Tibial artery (tissue), 4 donors: ENCODE measurements at places on chromosomes 11 and 22.

GRCh38 chr11:133952199-133953190 lies 4.3 kb downstream of the IGSF9B start:
- peak overlapping the region; percentile 95 for H3K27ac ChIP-seq
- H3K36me3 ChIP-seq, result no peaks in the 10 kb centered on the region
- DNase-seq, result no peak

DNA sequence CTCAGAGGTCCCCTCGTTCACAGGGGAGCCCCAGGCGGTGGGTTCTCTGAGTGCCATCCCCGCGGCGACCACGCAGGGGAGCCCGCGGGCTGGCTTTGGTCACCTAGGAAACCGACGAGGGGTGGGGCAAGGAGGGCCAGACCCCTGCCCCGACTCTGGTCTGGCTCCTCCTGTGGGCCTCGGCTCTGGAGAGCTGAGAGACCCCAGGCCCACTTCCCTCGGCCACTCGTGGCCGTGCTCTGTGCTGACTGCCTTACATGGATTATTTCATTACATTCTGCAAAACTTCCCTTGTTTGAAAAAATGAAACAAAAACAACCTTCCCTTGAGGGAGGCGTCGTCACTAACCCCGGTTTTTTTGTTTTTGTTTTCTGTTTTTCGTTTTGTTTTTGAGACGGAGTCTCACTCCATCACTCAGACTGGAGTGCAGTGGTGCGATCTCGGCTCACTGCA lies 15.1 kb upstream of the CYTH4 start:
- DNase-seq, result no peak
- no peaks in the 10 kb centered on the region for H3K4me1 ChIP-seq
- H3K27me3 ChIP-seq, result peaks cover 36% of the 10 kb centered on the region

- no peak overlapping the region for H3K4me3 ChIP-seq
- H3K27ac ChIP-seq, result no peak overlapping the region
- peaks cover 25% of the 10 kb centered on the region for H3K4me1 ChIP-seq
- H3K36me3 ChIP-seq, result no peaks in the 10 kb centered on the region
- DNase-seq, result no peak
Measured at GRCh38 chr11:134414766-134415765, 3.0 kb upstream of the B3GAT1 start.

DNA sequence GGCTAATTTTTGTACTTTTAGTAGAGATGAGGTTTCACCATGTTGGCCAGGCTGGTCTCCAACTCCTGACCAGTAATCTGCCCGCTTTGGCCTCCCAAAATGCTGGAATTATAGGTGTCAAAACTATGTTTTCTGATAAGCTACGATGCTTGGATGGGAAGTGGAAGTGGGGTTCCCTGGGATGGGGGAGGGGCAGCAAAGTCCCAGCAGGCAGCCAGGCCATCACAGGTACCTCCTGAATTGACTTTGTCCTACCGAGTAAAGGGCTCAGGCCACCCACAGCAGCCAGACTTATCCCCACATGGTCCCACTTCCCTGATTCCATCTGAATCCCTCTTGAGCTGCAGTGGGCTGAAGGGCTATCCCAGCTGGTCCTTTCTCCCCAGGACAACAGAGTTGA lies 6.9 kb downstream of the FTH1 start:
- H3K4me3 ChIP-seq, result no peak overlapping the region
- DNase-seq, result no peak
- H3K4me1 ChIP-seq, result peaks cover 38% of the 10 kb centered on the region
- H3K27ac ChIP-seq, result peak overlapping the region; percentile 100
- peaks cover 6% of the 10 kb centered on the region for H3K27me3 ChIP-seq

GRCh38 chr22:49951986-49952896 lies 8.3 kb upstream of the PIM3 start:
- DNase-seq, result no peak
- no peaks in the 10 kb centered on the region for H3K36me3 ChIP-seq
- H3K4me1 ChIP-seq, result peaks cover 18% of the 10 kb centered on the region
- H3K27me3 ChIP-seq, result no peaks in the 10 kb centered on the region

DNA sequence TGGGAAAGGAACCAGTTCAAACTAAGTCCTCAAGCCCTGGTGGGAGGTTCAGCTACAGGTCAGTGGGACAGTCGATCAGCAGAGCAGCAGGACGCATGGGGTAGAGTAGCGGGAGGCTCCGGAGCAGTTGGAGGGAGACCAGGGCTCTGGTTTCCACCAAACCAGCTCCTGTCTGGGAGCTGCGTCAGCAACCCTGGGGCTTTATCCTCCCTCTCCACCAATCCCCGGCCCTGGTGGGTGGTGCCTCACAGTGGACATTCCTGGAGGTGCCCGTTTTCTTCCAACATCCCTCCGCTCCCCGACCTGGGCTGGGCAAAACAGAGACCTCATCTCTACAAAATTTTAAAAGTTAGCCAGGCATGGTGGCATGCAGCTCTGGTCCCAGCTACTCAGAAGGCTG lies 32.4 kb downstream of the ZNF195 start:
- no peaks in the 10 kb centered on the region for H3K4me1 ChIP-seq
- no peak for DNase-seq
- H3K27me3 ChIP-seq, result no peaks in the 10 kb centered on the region
- no peaks in the 10 kb centered on the region for H3K36me3 ChIP-seq
- no peak overlapping the region for H3K27ac ChIP-seq
- H3K4me3 ChIP-seq, result no peak overlapping the region
